ENCODE measurements at places on chromosomes 12 and 14.

- DNase-seq = no peak
These were observed 21.8 kb upstream of the PCNX1 start for GRCh38 chr14:70885343-70886022.

GRCh38 chr14:30874120-30874998 lies at the start of gene COCH:
TSS of gene COCH (plus strand) at chr14:30874559. CDS start at chr14:30874939, 380 bp downstream.
- DNase-seq = peak; percentile 27

DNA sequence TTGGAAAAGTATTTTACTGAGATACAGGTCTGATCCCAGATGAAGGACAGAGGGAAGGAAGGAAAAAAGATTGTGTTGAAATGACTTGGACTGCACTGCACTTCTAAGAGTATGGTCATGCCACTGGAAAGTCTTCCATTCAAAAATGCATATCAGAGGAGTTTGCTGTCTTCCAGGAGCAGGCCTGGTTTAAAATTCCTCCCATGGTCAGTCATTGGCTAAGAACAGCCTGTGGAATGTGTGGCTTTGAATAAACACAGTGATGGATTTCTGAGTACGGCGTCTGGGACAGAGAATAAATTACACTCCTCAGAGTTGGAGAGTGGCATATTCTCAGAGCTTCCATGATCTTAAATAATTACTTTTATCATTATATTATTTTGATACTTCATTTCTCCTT lies 245.8 kb upstream of the PDZRN4 start:
- no peak for DNase-seq

GRCh38 chr12:69107541-69107940 lies 131.8 kb upstream of the CPSF6 start:
- no peak for DNase-seq

DNA sequence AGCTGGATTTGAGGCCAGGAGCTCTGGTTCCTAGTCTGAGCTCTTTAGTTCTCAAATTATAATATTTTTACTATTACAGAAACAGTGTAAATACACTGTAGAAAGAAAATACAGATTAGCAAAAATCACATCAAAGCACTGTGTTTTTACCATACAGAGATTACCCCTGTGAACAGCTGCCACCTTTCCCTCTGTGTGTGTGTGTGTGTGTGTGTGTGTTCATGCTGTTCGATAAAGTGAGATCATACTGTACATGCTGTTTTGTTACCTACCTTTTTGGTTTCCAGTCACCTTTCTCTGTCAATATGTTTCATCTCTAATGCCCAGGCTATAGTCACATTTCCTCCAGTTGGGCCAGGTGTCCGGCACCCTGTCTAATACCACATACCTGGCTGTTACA lies 26.9 kb downstream of the MVK start:
- DNase-seq = no peak

DNA sequence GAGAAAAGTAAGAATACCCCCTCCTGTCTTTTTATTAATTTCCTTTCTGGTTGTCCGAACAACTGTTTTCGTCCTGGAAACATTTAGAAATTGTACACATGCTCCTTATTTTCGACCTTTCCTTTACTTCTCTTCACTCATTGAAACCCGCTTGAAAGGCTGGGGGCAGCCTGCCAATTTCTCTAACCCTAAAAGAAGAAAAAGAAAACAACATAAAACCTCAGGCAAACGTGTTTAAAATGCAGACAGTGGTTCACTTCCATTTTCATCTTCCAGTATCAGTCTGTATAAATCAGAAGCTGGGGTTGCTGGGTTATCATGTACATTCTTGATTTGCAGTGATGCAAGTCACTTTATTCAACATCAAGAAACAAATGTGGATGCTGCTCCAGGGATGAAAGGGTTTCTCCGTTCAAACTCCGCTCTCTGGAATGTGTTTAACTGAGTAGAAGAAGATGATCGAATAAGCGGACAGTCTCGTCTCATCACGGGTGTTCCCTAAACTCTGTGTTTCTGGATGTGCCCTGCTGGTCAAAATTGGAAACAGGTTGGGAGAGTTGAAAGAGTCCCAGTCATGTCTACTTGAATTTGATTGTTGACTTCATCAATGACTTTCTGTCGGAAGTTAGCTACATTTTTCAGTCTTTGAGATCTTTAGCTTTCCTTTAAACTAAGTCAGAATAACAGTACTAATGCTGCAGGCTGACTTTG lies 1042.2 kb downstream of the BCL11B start:
- DNase-seq = no peak

DNA sequence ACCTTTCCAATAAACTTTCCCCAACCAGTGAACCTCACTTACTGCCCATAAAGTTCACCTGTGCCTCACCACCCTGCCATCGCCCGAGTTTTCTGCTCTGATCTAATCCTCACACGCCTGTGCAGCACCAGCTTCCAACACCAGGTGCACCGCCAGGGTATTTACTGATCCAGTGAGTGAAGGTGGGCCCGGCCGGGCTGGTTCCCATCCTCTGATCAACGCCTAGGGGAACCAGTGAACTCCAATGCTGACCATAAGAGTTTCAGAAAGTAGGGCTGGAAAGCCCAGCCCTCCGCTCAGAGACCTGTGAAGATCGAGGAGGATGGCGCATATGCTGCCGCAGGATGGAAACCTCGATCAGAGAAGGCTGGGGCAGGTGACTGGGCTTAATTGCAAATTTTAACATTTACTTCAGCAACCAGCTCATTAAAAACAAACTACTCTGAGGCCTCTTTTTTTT lies 685 bp upstream of the MYL6B start:
- DNase-seq = no peak

DNA sequence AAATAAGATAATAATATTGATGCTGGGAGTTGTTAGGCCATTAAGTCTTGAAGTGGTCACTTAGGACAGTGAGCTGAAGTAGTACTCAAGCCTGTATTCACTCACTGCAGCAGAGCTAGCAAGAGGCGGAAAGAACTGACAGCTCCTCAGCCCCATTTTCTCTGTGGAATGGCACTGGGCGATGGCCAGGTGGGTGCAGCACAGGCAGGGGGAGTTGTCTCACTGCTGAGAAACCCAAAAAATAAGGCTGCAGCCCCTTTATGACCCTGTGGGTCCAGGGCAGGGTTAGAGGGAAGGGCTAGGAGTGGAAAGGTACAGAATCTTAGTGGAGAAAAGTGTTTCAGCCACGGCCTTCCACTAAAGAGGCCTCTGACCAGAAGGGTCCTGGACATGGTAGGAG lies 35.5 kb downstream of the PDZRN4 start:
- DNase-seq = no peak

- DNase-seq = no peak
These were observed 43.3 kb downstream of the ATP23 start for GRCh38 chr12:57984629-57985151.

GRCh38 chr12:132517740-132518100 lies 27.8 kb downstream of the FBRSL1 start:
- no peak for DNase-seq

- no peak for DNase-seq
These were observed 27.9 kb downstream of the PPM1H start for GRCh38 chr12:62907078-62907477.

GRCh38 chr14:51654533-51654845 lies 2.8 kb downstream of the FRMD6 start:
- DNase-seq = no peak

GRCh38 chr12:52580496-52580895 lies 6.9 kb upstream of the KRT74 start:
- DNase-seq = no peak

DNA sequence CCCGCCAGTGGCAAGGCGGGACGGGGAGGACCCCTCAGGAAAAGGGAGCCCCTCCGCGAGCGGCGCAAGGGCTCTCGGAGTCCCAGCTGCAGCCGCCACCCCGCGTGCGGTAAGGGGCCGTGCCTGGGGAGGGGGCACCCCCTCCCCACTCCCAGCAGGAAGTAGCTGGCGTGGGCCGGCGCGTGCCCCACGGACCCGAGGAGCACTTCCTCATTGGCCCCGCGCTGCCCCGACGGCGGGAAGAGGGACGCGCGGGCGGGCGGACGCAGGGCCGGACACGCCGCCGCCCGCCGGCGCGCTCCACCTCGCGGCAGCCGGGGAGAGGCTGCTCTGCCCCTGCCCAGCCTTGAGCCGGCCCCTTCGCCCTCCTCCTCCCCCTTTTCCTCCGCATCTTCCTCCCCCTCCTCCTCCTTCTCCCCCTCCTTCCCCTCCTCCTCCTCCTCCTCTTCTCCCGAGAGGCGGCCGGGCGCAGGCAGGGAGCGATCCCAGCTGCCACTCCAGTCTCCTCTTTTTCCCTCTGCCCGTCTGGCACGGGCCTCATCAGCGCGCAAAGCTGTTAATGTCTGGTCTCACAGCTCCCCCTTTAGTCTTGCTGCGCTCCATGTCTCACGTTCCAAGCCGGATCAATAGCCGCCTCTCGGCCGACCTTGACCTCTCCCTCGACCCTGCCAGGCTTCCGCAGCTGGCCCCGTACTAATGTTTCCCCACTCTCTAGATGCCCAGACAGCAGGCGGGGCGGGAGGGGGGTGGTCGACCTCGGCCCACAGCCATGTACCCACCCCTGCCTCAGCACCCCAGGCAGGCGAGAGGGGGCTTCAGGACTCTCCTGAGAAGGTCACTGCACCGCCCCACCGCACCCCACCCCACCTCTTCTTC lies 2.6 kb upstream of the BCL11B start:
- DNase-seq = peak; percentile 52

DNA sequence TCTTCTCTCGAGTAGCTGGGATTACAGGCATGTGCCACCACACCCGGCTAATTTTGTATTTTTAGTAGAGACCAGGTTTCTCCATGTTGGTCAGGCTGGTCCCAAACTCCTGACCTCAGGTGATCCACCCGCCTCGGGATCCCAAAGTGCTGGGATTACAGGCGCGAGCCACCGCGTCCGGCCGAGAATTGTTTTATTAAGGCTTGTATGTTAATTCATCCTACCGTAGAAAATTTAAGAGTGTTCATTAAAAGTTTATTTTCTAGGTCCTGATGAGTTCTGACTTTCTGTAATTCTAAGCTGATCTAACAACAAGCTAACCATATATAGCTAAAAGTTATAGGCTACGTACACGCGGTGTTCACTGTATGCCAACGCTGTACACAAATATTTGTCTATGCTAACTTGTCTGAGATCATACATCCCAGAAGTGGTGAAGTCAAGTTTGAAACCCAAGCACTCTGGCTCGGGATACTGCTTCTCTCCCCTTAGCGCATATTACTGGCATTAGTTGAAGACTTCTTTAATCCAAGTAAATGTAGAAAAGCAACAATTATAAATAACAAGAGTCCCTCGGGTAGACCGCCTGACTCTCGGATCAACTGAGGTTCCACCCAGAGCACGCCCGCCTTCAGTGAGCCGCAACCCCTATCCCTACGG lies 570 bp upstream of the MRPS35 start:
- DNase-seq = no peak

GRCh38 chr12:109385339-109386058 lies 37.8 kb downstream of the MYO1H start:
- peak; percentile 32 for DNase-seq

GRCh38 chr12:118750666-118751065 lies 230.7 kb upstream of the SRRM4 start:
- DNase-seq = no peak

DNA sequence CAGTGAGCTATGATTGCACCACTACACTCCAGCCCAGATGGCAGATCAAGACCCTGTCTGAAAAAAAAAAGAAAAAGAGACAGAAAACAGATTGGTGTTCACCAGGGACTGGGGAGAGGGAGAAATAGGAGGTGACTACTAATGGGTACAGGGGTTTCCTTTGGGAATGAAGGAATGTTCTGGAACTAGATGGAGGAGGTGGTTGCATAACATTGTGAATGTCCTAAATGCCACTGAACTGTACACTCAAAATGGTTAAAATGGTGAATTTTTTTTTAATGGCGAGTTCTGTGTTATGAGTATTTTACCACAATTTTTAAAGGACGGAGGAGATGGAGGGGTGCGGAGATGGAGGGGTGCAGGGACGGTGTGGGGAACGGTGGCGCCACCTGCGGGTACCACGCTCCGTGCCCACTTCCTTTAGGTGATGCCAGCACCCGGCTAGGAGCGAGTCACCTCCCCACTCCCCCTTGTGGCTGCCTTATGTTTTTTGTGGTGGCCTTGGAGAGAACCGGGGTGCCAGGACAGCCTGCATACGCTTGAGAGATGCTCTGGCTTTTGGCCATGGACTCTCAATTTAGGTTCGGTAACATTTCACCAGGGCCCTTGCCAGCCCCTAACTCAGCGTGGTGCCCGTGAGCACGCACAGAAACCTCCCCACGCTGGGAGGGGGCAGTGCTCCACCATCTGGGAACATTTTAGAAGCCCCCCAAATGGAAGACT lies 16.1 kb downstream of the UBC start:
- no peak for DNase-seq
